Renal pelvis (tissue), 12 donors: ENCODE measurements at places on chromosomes 3 and 15. TPM values are rescaled to one million over a fixed set of nuclear protein-coding genes. Genes with fewer than 3 reads are reported as not detected.

DNA sequence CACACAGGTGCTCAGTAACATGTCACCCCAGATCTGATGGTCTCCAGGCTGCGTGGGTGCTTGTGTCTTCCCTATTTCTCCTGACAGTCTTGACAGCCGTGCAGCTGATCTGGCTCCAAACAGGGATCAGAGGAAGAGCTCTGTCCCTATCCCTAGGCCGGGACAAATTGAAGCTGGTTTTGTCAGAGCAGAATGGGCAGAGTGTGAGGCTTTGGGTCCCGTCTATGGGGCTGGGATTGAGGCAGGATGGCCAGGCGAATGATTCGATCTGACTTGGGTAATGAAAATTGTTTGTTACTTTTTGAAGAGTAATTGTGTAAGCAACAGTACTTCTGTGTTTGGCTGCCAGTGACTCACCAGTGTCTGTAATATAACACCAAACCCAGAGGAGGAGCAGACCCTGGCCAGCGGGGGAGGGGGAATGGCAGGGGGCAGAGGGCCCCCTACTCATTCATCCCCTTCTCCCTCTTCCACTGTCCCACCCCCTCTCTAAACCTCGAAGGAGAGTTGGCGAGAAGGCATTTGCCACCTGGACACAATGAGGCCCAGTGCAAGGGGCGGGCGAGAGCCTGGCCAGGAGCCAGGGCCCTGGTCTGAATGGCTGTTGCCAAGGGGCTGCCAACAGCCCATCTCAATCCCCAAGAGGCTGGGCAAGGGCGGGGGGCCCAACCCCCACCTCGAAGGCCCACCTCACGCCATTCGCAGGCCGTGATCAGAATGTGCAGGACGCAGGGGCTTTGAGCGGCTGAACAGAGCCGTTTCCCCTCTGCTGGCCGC lies 4.9 kb upstream of the MAGEF1 start:
- peak; percentile 75 for DNase-seq

DNA sequence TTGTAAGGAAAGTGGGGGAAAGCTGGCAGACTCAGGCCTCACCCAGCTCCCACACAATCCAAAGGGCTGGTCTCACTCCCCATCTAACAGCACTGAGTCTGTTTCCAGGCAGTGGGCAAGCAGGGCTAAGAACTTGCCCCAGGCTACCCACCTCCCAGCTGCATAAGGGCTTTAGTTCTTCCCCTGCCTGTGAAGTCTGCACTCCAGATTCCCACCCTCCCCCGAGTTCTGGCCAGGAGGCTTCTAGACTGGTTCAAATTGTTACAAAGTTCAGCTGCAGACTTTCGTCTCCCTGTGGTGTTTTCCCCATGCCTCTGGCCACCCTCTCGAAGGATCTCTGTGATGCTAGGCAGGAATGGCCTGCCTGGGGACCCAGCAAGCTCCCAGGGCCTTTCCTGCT lies 11.2 kb downstream of the EHHADH start:
- no peak for DNase-seq

- no peak for DNase-seq
Observed at GRCh38 chr15:80783260-80783659, 4.1 kb downstream of the CEMIP start.

Gene GPR176
- polyA plus RNA-seq: 14.9 TPM

- no peak for DNase-seq
Observed at GRCh38 chr3:141124715-141125114, 73.6 kb downstream of the SPSB4 start.

GRCh38 chr3:190281308-190282051 lies 40.8 kb downstream of the CLDN1 start:
- DNase-seq: no peak

Gene NR1I2
- polyA plus RNA-seq: 1.4 TPM

DNA sequence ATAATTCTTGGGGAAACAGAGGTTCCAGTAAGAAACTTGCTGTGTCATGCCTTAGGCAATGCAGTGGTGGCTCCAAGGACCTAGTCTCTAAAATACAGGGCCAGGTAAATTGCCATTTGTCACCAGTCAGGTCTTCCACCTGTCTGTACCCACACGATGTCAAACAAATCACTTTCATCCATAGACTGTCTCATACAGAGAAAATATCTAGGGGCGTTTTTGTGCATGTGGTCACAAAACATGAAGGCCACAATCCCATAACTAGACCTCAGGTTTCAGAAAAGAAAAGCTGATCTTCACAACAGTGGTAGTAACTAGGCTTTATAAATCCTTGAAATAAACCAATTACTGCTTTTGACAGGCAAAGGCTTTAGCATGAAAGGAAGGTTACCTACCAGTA lies 92.3 kb downstream of the SLC9A9 start:
- no peak for DNase-seq

DNA sequence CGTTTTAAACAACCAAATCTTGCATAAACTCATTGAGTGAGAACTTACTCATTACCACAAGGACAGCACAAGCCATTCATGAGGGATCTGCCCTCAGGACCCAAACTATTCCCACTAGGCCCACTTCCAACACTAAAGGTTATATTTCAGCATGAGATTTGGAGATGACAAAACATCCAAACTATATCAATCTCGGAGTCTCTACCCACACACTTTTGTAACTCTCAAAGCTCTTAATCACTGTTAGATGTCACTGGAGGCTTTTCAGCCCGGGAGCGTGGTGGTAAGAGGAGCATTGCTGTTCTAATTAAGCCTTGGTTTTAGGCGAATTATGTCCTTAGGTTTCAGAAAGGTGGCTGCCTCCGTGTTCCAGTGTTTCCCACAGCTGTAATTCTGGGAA lies 86.3 kb downstream of the CNTN6 start:
- no peak for DNase-seq
